ENCODE measurements at places on chromosomes 3 and 15.

DNA sequence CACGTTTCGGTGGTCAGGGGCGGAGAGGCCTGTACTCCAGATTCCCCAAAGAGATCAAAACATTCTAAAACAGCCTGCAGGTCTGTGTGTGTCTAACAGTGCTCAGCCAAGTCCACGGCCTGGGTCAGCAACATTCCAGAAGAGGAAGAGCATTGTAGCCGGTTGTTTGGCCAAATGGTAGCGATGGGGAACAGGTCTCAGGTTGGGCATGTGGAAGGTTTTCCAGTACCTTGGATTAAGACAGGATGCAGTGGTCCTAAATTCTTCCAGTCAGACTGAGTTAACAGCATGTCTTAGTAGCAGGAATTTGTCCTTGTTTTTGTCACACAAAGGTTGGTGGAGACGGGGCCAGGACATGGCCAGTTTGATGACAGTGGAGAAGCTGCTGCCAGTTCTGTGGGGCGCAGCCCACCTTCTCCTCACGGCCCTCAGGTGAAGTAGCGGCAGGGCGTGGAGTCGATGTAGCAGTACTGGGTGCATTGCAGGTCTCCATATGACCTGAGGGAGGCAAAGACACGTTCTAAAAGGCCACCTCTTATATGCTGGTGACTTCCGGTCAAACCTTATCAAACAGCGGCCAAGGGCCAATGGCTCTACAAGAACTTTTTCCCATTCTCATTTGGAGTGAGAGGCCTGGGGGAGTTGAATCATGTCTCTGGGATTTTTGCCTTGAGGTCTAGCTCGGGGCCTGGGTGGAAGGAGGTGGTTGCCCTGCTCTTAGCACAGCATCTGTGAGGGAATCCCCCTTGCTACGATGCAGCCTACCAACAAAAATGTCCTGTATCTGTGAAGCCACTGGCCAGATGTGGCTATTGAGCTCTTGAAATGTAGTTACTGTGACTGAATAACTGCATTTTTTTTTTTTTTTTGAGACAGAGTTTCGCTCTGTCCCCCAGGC, 24.1 kb downstream of the EAF1 start:
- DNase-seq = no peak

DNA sequence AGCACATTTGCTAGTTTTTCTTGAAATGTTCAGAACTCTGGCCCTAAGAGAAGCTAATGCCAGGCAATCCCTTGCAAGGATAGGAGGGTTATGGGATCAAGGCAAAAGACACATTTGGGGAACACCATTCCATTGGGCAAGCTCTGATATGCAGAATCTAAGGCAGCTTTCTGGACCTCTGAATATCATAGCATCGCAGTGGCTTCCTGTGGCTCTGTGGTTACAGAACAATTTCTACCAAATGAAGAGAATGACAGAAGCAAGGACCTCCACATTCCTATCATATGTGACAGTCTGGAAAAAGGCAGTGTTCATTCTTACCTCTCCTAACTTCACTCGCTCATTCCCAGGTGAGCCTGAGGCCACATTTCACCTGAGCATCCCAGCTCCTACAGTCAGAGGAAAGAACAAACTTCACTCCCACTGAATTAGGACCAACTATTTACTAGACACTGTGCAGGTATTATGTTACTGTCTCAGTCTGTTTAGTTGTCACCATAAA, 836.1 kb upstream of the CFAP20DC start:
- DNase-seq = no peak

DNA sequence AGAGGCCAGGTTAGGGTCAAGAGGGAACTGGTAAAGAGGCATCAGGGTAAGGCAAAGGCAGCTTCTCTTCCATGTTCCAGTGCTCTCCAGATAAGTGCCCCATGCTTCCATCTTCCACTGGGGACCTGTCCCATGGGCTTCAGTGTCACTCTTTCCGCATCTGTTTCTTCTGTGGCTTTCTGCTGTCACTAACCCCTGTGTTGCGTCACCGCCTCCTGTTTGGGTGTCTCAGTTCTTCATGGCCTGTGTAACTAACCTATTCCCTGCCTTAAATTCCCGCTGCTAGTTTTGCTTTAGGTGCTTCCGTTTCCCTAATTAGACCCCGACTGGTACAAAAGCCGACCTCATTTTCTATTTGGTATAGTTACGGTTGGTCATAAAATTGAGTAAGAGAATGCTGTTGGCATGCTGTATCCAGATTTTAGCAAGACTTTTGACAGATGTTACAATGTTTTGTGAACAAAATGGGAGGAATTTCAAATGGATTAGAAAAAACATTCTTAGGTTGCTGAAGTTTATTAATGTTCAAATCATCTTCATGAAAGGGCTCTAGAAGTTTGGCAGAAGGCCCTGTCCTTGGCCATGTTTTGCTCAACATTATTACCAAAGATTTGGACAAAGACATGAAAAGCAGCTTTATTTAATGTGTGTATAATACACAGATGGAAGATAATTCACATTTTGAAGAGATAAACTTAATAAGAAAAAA, 245.3 kb downstream of the BBX start:
- DNase-seq = no peak

DNA sequence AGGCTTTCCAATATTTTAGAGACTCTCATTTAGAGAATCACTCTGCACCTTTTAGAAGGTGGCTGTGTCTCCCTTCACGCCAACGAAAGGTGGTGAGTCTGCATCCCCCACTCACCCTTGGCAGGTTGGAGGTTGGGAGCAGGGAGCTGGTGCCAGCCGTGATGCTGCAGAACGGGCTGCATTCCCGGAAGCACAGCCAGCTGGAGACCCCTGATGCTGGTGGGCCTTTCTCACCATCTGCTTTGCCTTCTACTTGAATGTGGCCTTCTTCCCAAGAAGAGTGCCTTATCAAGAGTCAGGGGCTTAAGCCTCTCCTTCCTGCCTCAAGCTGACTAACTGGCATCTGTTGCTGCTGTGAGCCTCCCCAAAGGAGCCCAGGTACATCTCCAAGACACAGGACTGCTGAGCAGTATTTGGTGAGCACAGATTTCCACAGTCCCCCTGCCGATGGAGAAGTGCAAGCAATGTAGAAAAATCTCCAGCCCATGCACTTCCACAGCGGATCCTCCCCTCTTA, 17.7 kb upstream of the HEG1 start:
- DNase-seq = no peak

GRCh38 chr15:64894395-64895056, 17.2 kb upstream of the ANKDD1A start:
- DNase-seq = peak; percentile 83

DNA sequence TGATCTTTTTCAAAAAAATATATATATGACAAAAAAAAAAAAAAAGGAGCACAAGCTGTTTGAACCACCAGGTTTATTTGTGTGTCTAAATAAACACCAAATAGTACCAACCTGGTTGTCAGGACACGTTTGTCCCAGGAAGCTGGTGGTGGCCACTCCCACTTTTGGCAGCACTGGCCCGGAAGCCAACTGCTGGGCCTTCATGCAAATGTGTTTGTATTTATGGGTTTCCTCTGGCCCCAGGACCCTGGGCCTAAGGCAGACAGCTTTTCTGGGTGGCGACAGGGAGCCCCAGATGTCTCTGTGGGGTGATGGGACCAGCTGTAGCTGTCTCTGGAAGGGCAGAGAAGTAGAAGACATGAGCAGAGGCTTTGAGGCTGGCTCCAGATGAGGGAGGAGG, 31.6 kb downstream of the PRKCD start:
- no peak for DNase-seq

DNA sequence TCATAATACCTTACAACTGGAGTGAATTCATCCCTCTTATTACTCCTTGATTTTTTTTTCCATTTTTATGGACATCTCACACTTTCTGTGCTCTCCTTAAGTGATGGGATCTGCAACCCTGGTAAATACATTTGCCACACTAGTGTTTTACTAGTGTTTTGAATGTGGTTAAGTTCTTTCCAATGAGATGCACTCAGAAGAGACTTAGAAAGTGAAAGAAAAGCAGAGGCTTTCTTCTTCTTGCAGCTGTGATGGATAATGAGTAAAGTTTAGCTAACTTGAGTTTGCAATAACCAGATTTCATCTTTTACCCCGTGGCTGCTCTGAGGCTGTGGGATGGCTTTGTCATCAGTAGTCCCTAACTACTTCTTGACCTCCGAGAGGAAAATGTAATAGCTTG, 1248.4 kb downstream of the NSUN3 start:
- no peak for DNase-seq

DNA sequence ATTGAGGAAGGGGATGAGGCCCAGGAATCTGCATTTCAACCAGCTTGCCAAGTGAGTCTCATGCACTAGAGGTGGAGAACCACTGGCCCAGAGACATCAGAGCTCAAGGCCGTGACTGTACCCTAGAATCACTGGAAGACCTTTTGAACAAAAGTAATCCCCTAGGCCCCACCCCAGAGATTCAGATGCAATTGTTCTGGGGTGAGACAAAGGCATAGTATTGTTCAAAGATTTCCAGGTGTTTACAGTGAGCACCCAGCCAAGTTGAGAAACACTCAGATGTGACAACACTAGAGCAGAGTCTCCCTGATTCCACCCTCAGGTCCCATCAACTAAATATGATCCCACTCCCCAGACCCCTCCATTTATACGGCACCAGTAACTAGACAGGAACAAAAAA, 290.3 kb upstream of the TLE3 start:
- no peak for DNase-seq

GRCh38 chr3:136937851-136938250, 19.9 kb upstream of the IL20RB start:
- DNase-seq = no peak

DNA sequence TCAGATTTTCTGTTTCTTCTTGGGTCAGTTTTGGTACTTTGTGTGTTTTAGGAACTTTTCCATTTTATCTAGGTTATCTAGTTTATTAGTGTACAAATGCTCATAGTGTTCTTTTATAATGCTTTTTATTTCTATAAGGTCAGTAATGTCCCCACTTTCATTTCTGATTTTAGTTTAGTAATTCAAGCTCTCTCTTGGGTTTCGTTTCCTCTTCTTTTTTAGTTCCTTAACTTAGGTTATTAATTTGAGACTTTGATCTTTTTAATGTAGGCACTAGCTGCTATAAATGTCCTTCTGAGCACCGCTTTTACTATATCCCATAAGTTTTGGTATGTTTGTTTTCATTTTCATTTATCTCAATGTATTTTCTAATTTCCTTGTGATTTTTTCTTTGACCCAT, 27.0 kb upstream of the CD200R1L start:
- no peak for DNase-seq

DNA sequence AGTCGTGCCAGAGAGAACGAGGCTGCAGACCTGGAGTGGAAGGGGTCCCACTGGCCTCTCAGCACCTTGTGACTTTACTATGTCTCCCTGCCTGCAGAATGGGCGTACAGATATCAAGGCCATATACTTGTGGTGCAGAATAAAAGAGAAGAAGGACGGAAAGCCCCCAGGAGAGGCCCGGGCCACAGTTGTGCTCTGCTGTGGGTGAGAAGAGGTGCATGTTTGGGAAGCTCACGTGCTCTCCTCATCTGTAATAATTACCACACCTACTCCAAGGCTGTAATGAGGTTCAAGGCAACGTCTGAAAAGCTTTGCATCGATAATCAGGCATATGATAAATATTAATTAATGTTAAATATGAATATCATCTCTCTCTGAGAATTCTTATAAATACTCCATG, 58.0 kb downstream of the MGLL start:
- DNase-seq = no peak

DNA sequence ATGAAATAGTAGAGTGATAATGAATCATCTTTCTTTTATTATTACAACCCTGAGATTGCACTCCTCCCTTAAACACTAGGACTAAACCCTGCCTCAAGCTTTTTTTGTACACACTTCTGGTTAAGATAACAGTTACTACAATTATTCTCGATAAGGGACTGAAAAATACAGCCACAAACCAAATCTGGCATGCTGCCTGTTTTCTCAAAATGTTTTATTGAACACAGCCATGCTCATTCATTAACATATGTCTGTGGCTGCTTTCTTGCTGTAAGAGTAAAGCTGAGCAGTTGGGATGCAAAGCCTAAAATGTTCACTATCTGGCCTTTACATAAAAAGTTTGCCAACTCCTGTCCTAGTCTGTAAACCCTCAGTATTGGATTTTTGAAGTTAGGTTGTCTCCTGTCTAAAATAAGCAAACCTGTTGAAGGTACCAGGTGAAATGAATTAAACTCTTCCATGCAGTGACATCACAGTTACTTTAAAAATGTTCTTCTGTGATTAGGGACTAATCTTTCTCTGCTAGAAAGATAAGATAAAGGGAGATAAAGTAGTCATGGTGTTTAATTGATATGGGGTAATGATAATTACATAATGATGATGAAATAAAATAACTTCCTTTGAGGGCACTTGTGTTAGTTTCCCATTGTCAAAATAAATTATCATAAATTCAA, 218.2 kb downstream of the STXBP5L start:
- no peak for DNase-seq

All from stimulated activated CD4-positive, alpha-beta T cell treated with anti-CD3 and anti-CD28 coated beads, Interleukin-15, amount 100 ng/mL, for 24 hours (primary cell).